ENCODE measurements at places on chromosomes 7 and 10.

GRCh38 chr10:126294451-126294850 is 93.8 kb downstream of the ADAM12 start:
- no peak for DNase-seq

GRCh38 chr7:56447864-56448693 is 331.9 kb upstream of the NUPR2 start:
- no peak for DNase-seq

DNA sequence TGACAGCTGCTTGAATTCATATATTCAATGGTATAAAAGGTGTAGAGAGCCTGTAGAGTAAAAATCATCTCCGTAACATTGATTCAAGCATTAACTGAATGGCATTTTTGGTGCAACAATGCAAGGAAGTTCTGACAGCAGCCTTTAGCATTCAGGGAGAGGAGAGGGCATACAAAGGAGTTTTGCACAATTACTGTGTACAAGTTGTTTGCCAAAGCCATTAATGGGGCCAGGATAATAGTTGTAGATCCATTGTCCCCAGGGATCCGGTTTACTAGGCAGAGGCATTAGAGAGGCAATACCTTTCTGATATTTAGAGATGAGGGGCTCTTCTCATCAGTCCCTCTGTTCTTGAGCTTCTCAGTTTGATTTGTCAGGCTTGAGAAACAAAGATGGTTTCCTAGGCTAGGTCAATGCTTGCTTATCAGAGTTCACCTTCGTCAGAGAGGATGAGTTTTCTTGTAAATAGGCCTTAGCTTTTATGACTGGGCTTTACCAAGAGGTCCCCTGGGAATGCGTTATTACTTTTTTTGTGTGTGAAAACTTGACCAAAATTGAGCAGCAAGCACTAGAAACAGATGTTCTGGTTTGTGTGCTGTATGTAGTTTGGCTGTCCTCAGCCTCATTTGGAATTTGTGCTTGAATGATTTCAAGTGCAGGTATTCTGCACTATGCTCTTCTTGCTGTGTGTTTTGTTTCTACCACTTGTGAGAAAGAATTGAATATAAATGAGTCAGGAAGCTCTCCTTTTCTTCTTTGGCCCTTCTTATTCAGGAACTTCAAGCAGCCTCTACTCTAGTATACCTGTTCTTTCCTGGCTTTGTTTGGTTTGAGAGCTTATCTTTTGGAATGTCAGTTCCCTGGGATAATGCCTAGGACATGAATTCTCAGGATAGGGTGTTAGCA is 32.0 kb downstream of the SND1 start:
- no peak for DNase-seq

GRCh38 chr7:112201411-112201810 is 4.8 kb downstream of the DOCK4 start:
- peak; percentile 93 for DNase-seq

DNA sequence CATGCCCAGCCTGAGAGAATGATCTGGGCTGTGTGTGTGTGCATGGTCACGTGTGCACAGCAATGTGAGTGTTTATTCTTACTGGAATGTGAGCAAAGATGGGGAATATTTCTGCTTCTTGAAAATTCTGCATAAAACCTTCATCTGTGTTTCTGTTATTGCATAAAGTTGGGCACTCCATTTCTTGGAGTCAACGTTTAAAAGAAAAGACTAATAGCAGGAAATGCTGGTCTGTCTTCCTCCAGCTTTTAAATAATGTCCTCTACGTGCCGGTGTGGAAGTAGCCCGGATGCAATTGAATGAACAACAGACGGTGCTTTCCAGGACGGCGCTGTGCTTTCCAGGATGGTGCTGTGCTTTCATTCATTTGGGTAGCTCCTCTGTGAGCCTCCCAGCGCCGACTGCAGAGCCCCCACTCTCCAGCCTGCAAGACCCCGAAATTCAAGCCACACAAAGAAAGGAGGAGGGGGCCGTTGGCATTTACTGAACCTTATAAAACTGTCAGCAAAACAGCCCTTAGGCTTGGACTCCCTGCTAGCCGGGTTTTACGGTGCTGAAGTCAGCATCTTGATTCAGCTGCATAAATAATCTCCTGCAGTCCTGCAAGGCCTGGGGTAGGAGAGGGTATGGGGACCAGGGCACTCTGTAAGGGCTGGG is 158.2 kb upstream of the PRKCQ start:
- no peak for DNase-seq

GRCh38 chr10:101031128-101031795 is at the start of the genes PDZD7 and SFXN3:
TSS of gene PDZD7 (minus strand) at chr10:101031129. CDS start at chr10:101030219, 910 bp downstream.
TSS of gene SFXN3 (plus strand) at chr10:101031234. CDS start at chr10:101034695, 3,461 bp downstream.
- peak; percentile 72 for DNase-seq

GRCh38 chr10:11724938-11725776 is 17.0 kb upstream of the ECHDC3 start:
- peak; percentile 31 for DNase-seq

- DNase-seq = no peak
These were observed 79.0 kb downstream of the FAS start for GRCh38 chr10:89069589-89069988.

- no peak for DNase-seq
These were observed 93.8 kb downstream of the MAPK8 start for GRCh38 chr10:48400129-48400849.

GRCh38 chr10:26780793-26781601 is 79.8 kb downstream of the ABI1 start:
- DNase-seq = peak; percentile 47

DNA sequence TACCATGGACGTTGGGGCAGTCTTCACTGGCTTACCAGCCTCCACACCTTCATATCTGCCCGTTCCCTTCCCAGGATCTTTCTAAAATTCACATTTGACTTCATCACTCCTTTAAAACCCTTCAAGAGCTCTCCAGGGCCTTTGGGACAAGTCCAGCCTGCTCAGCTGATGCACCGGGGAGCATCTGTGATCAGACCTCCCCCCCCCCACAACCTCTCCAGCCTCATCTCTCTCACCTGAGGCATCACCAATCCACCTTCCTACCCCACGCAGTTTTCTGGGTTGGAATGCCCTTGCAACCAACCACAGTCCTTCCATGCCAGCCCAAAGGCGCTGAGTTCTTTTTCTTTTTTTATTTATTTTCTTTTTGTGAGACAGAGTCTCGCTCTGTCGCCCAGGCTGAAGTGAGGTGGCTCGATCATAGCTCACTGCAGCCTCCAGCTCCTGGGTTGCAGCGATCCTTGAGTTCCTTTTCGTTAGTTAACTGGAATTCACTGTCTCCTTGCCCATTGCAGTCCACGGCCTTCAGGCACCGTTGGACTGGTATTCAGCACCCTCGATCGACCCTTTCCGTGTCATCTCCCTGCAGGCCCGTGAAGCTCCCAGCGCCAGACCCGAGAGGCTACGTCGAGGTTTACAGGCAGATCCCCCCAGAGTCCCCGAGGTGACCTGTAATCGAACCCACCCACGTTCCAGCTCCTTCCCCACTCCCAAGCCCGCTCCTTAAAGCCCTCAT is 654 bp downstream of the ALKBH4 start:
- DNase-seq = no peak

DNA sequence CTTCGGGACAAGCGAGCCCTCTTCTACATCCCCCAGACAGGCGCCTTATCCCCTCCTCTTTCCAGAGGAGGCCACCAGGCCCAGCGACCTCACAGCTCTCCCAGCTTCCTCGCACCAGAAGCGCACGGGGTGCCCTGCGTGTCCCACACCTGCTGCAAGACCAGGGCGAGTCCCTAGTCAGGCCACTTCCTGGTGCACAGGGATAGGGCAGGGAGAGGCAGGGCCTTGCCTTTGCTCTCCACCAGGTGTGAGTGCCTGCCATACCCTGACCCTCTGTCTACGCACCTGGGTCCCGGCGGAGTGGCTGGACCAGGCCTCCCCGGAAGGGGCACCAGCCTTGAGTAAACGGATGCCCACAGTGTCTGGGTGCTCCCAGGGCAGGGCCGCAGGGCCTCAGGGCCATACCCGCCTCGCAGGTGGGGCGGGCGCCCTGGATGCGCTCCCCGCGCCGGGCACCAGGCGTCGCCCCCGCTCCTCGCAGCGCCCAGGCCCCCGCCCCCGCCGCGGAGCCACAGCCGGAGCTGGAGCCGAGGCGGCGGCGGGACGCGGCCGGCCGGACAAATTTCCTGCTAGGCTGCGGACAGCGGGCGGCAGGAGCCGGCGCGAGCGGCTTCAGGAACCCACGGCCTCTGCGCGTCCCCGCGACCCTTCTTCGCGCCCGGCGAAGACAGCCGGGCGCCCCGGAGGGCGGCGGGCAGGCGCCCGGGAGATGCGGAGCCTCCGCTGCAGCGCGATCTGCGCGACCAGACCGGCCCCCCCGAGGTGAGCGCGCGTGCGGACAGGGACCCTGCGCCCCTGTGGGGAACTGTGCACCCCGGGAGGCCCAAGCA is at the start of gene PTPRE:
Gene PTPRE, plus strand, starts transcription at position 556 of the 830 bp plus-strand sequence. CDS start 133,779 bp downstream, outside the sequence.
- no peak for DNase-seq
